ENCODE measurements at places on chromosomes 4 and X. TPM values are rescaled to one million over a fixed set of nuclear protein-coding genes. Genes with fewer than 3 reads are reported as not detected.

- DNase-seq, result peak; percentile 80
- H3K36me3 ChIP-seq, result no peaks in the 10 kb centered on the region
- H3K27ac ChIP-seq, result peak overlapping the region; percentile 14
These were observed 38.7 kb downstream of the ARHGEF9 start for GRCh38 chrX:63746278-63746677.

DNA sequence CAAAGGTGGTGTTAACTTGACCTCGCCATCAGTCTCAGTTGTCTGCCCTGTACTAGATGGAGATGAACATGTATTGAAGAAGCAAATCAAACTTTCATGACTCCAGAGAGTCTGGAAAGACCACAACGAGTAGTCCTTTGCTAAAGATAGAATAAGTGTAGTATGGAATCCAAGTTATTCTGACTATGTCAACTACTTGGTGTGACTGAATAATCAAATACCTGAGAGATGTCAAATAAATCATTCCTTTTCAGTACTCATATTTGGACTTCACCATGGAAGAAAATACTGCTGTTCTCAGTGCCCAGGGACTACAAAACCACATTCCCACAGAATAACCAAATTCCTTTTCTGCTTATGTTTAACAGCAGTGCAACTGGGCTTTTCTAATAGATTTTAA, 161.2 kb upstream of the SPRY1 start:
- no peak overlapping the region for H3K27ac ChIP-seq
- H3K27me3 ChIP-seq, result no peaks in the 10 kb centered on the region
- no peaks in the 10 kb centered on the region for H3K4me1 ChIP-seq
- H3K36me3 ChIP-seq, result no peaks in the 10 kb centered on the region

The ARSD gene
- total RNA-seq, result 1.5 TPM

The GDPD2 gene
- total RNA-seq, result not detected

All from CD4-positive, CD25-positive, alpha-beta regulatory T cell (primary cell).